Activated CD8-positive, alpha-beta memory T cell treated with anti-CD3 and anti-CD28 coated beads, Interleukin-2, amount 50 U/mL, for 48 hours (primary cell): ENCODE measurements at places on chromosomes 3 and 15.

DNA sequence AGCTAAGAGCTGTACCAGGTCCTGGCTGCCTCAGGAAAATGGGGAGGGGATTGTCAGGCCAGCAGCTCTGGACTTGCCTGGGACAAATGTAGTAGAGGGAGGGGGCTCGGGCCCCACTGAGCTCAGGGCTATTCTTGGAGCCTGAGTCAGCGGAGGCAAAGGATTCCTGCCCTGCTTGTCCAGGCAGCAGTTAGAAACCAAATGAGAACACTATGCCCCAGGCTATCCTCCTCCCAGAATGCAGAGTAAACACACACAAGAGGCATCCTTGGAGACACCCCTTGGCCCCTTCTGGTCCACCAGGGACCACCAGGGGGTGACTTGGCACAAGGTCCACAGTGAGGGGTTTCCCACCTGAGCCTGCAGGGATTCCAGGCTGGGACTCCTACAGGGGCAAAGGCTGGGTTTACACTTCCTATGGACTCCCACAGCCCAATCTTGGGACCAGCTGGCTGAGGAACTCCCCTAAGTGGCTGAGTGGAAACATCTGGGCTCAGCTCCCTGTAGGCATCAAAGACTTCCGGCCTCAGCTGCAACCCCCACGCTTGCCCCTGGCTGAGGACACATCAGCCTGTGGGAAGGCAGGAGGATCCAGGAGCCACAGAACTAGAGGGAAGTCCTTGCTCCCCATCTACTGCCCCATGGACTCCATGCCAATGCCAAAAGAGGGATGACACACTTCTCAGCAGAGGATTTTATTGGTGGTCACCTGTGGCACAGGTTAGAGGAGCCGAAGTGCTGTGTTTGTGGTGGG, 3.4 kb upstream of the COL7A1 start:
- no peak for DNase-seq

DNA sequence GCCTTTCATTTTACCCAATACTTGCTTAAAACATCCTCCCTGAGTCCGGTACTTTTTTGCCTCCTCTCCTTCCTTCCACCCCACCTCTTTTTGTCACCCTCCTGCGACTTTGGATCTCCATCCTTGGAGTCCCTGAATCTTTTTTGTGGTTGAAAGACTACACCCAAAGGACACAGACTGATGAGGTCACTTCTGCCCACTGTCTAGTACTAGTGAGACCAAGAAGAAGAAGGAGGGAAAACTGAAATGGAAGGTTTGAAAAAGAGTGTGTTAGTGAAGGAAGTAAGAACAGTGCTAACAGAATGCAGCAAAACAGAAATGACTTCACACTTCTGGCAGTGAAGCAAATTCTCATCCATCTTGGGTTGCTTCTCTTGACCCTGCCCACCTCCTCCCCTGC, 6.6 kb downstream of the B3GNT5 start:
- no peak for DNase-seq

GRCh38 chr15:96804754-96805153, 474.3 kb downstream of the NR2F2 start:
- DNase-seq = no peak

DNA sequence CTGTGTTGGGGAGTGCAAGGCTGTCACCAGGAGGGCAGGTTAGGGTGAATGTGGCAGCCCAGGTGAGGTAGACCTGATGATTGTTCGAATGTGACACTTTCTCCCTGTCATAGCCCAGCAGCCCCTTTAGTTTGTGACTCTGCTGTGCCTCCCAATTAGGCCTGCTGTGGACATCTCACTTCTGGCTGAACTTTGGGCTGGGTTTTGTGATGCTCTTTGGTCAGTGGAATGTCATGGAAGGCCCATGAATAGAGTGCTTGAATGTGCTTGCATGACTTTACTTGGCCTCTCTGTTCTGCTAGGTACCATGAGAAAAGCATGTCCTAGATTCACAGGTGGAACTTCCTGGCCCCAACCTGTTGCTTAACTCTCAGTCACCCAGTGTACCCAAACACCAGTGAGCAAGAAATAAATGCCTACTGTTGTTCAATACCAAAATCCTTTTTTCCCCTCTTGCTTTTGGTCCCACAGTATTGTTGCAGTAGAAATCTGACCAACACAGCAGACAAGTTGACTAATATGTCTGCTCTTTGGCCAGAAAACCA, 249.7 kb downstream of the PTPRG start:
- DNase-seq = no peak

GRCh38 chr3:129622226-129622874, 15.9 kb upstream of the PLXND1 start:
- no peak for DNase-seq

DNA sequence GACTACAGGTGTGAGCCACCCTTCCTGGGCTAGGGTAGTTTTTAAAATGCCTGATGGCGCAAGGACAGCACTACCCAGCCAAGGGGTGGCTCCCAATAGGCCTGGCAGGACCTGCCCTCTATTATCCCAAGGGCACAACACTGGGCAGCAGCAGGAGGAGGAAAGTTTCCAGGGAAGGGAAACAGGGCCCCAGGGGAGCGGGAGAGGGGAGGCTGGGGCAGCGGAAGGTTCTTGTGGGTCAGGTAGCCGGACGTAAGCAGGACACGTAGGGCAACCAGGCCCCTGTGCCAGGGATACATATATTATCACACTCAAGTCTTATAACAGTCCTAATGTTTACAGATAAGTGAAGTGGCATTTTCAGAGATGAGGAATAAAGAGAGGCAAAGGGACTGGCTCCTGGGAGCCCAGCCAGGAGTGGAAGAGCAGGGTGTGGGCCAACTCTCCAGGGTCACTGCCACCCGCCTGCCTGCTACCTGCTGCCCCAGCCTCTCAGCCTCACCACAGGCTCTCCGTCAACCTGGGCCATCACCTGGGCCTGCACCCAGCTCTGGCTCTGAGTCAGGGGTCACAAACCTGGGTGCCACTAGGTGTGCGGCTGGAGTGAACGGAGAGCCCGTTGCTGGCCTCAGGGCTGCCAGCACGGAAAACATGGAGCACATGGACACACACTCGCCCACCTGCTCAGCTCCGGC, 73.2 kb upstream of the SNRPA1 start:
- DNase-seq = no peak

GRCh38 chr15:79339588-79340314, 28.8 kb downstream of the TMED3 start:
- DNase-seq = no peak

- DNase-seq = no peak
Observed at GRCh38 chr3:4693620-4694019, 200.5 kb downstream of the ITPR1 start.

DNA sequence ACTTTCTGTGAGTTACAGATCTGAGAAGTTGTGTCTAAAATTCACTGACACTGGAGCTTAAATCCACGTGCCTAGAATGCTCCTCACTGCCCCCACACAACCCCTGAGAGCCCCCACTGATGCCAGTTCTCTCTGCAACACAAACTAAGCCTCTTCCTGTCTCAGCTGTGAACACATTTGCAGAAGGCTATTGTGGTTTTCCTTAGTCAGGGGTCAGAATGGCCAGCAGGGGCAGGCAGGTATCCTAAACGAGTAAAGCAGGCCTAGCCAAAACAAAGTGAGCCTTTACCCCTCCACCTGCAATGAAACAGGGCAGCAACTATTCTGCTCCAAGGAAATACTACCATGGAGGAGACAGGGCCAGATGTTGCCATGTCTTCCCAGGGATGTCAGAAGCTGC, 78.6 kb downstream of the FHIT start:
- DNase-seq = no peak

GRCh38 chr15:31270767-31271166, 55.9 kb upstream of the KLF13 start:
- DNase-seq = peak; percentile 40

DNA sequence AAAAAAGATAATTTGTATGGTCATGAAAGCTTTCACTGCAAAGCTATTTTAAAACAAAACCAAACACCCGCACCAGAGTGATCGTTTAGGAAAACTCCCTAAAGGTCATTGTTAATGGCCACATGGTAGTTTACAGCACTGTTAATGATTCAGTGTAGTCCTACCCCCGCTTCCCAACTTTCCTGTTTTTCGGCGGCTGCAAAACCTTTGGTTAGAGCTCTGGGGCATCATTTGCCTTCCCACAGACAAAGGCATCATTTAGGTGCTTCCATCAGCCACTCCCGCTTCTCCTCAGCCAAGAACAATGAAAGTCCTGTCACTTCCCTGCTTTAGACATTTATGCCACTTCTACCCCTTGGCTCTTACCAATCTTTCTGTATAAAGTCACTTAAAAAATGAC, 10.6 kb downstream of the MELTF start:
- DNase-seq = no peak

DNA sequence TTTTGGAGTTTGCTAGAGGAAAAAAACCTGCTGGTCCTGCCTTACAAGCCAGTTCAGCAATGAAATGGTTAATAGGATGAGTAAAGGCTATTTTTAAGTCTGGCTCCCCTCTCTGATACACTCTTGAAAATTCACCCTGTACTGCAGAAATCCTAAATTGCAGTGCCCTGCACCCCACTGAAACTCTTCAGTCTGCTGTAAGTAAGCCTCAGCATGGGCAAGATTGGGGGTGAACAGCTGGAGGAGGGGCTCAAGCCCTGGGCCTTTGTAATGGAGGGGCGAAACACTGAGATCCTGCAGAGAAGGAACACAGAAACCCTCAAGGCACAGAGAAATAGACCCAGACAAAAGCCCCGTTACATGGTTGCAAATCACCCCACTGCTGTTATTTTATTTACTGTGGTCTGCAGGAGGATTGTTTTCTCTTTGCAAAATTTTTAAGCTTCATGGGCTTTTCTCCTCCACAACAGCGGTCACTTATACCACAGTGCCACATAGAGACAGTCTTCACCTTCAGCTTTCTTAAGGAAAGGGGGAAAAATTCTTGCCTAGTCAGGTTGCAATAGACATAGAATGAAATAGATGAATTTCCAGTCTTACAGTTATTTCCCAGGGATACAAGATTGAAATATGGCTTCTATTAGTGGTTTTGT, 45.0 kb downstream of the SOX2 start:
- no peak for DNase-seq

- DNase-seq = peak; percentile 90
Observed at GRCh38 chr3:138187296-138188012, at the start of gene ARMC8. Gene ARMC8 (plus strand): TSS chr3:138187301. CDS start chr3:138187555, 254 bp downstream.

DNA sequence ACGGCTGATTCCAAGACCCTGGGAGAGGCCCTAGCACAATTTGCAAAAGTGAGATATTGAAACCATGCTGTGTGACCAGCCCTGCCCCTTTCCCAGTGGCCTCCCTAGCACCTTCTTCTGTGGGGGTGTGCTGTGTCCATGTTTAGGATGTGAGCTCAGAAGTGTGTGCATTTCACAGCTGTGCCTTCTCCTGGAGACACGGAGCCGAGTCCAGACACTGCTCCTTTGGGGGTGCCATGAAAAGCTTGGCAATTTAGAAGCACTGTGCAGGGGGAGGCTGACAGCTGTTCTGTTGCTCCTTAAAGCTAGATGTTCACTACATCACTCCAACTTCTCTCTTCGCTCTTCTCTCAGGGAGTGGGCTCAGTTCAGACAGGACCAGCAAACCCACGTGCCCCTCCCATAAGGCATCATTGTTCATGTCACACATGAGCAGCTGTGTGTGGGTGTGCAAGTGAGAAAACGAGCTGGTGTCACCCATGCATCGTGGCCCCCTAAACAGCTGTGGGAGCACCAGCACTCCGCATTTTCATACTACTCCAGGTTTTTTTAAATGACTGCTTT, 492.6 kb downstream of the GABRG3 start:
- DNase-seq = no peak

GRCh38 chr15:72824112-72824511, 40.6 kb upstream of the ADPGK start:
- DNase-seq = peak; percentile 2

DNA sequence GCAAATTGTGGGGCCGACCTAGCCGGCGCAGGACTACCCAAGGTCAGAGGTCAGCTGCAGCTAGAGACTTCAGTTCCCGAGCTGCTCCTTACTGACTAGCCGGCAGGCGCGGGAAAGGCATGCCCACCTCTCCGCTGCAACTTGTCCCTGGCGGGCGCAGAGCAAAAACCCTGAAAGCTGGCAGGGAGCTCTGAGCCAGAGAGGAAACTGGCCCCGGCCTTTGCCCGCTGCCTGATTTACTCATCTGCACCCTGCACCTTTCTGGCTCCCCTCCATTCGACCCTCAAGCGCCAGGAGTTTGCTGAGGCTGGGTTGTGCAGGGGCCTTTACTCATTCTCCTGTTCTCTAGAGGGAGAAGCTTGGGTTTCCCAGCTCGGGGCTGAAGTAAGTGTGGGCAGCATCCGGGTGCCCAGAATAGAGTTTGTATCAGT, 1.5 kb downstream of the ZIC4 start:
- DNase-seq = no peak

DNA sequence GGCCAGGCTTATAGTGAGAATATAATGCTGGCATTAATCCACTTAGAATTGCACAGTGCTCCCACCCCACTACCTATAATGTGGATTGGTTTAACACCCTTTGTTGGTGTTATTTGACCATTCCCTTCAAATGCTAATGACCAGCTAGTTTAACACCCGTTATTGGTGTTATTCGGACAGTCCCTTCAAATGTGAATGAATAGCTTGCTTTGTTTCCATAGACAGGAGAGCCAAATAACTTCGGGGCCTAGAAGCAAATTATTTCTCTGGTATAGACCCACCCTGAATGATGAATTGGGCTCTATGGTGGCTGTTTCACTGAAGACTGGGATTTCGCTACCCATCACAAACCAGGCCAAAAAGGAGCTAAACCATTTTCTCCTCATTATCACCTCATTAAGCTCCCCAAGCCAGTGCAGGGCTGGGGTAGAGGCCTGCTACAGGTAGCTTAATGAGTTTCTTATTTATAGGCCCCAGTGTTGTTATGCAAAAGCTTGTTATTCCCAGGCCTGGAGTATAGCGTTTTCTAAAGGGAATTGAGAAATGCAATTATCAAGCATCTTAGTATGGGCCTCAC, 494.1 kb upstream of the DPH6 start:
- no peak for DNase-seq

DNA sequence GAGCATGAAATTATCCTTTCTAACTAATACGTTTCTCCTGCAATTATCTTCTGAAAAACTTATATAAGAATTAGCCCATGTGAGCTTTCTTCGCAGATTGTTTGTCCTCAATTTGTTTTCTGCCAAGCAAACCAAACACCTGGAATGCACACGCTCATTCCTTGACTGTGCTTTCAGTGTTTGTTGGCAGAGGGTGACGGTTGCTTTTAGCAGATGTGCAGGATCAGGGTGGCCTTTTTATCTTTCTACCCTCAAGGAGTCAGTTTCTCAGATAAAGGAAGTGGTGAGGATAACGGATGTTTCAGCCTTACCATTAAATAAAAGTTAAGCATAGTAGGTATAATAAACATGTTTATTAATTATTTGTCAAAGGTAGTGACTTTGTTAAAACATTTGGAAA, 15.2 kb downstream of the ARPP21 start:
- DNase-seq = no peak

- no peak for DNase-seq
Observed at GRCh38 chr3:196712514-196713413, 587 bp downstream of the PIGX start.

GRCh38 chr15:98583771-98584430, 64.4 kb upstream of the IGF1R start:
- no peak for DNase-seq

DNA sequence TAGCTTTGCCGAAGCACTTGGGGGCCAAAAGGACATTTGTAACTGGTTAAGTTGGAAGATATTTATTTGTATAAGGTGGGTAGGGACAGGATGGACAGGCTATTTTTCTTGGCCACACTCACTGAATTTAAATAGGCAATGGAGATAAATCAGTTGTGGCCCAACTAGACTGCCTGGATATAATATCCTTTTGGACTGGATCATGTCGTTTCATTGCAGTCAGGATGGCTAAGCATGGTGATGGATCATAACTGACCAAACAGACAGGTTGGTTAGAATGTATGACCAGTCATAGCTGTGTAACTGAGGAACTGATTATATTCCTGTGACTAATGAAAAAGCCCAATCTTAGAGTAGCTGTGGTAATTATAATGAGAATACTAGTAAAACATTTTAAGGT, 284.0 kb downstream of the LPP start:
- no peak for DNase-seq

GRCh38 chr15:40253167-40253790, 14.4 kb downstream of the PAK6 start:
- no peak for DNase-seq
